ENCODE measurements at places on chromosomes 1 and 21.

GRCh38 chr1:21725748-21726392 lies 56.7 kb upstream of the RAP1GAP start:
- no peak for DNase-seq

DNA sequence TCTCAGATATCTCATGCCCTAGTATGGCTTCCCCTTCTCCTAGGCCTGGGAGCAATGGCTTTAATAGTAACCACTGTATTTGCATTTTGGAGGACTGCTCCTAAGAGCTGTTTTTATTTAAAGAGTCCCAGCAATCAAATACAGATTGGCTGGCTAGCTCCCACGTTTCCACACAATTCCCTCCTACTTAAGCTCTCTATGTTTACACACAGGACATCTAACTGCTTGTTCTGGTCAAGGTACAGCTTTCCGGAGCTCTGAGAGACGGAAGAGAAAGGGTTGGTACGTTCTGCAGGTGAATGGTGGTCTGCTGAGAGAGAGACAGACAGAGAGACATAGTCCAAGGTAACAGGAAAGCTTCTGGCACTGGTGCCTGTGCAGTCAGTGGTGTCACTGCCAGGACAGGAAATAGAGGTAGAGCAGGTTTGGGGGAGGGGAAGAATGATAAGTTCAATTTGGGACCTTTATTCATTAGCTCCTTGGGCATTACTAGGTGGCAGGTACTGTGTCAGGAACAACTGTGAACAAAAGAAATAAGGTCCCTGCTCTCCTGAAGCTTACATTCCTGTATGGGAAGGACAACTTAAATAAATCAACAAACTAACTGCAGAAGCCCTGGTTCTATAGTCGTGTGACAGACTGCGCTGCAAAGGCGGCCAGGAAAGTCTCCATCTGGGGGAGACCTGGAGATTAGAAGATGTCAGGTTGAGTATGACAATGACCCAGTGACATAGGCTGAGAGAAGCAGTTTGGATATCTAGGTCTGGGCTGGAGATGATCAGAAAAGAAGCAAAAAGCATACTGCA lies 1.2 kb upstream of the SLC25A33 start:
- no peak for DNase-seq

DNA sequence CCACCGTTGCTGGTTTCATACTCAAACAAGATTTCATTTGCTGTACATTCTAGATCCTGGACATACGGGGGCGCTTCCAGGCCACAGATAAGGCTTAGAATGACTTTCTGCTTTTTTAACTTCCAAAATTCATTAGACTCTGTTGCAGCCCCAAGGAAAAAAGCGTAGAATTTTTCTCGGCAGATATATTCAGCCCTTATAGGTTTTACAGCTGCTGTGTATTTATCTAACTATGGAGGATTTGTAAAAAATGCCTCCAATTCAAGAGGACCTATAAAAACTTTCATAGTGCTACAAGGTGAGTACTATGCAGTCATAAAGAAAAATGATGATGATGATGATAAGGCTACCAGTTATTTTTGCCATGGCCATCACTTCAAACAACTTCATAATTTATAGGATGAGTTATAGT lies 51.6 kb downstream of the SLC30A10 start:
- DNase-seq, result no peak

DNA sequence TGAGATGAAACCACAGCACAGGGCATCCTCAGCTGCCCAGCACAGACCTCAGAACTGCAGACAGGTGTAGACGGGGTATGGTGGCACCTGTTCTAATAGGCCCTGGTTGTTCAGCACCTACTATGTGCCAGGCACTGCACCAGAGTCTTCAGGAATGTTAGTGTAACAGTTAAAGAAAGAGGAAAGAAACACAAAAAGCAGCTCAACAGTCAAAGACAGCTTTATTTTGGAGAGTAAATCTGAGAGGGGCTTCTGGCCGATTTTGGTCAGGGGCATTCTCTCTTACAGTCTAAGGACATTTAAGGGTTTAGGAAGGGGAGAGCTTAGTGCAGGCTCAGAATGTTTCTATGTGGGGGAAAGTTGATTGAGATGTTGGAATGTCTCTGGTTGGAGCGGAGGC lies 45.2 kb upstream of the ACTL8 start:
- no peak for DNase-seq

DNA sequence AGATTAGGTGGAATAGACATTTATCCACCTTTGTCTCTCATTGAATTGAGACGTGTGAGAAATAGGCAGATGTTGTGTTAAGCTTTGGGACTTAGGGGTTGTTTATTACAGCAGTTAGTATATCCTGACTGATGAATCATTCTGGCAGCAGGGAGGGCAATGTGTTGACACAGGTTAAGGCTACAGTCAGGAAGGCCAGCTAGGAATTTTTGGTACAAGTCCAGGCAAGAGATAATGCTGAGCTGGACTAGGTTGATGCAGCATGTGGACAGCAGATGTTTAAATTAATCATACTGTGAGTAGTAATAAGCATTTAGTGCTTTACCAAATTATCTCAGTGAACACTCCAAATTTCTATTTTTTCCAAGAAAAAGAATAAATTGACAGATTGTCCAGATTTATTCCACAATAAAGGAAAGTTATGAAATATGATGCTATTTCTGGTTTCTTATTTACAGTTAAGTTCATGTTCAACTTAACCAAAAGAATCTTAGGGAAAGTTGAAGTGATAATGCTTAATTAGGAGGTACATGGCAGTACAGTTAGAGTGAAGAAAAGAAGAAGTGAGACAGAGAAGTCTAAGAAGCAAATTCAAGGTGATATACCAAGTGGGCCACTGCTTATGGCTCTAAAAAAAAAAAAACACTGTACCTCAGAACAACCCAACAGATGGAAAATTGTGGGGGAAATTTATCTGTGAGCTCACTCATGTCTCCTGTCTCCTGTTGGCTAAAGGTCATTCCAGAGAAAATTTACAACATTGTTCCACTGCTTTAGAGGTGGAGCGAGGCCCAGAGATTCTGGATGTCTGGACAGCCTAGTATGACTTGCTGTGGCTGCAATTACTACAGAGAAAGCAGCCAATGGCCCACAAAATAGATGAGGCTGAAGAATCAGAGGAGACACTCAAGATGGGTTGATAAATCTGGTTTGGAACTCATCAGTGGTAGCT lies 102.7 kb upstream of the C21orf91 start:
- DNase-seq, result no peak

GRCh38 chr1:67053535-67053784 lies 488 bp downstream of the SLC35D1 start:
- no peak for DNase-seq

DNA sequence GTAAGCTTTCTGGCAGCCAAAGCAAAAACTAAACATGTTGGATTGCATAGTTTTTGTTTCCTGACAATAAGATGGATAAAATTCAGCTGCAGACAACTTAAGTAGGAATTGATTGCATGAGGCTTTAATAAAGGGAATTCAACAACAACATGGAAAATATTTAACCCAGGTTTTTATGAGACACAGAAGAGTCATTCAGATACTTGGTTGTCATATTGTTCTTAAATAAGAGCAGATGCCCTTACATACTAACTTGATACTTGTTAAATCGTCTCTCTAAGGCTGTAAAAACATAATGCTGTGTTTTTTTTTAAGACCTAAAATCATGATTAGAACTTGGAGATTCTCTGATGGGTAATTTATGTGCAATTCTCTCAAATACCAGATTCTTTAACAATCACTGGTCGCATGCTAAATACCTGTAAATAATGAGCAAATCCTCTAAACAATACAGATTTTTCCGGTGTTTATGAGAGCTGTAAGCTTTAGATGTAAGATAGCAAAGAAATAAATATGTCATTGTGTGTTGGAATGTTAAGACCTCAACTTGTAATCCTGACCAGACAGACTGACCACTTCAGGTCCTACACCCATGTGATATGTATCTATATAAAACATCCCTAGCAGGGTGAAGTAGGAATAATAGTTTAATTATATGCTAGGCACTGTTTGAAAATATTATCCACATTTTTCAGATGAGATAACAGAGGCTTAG lies 37.8 kb upstream of the CD34 start:
- DNase-seq, result no peak

- DNase-seq, result no peak
These were observed 22.0 kb downstream of the MYOM3 start for GRCh38 chr1:24089743-24090555.

DNA sequence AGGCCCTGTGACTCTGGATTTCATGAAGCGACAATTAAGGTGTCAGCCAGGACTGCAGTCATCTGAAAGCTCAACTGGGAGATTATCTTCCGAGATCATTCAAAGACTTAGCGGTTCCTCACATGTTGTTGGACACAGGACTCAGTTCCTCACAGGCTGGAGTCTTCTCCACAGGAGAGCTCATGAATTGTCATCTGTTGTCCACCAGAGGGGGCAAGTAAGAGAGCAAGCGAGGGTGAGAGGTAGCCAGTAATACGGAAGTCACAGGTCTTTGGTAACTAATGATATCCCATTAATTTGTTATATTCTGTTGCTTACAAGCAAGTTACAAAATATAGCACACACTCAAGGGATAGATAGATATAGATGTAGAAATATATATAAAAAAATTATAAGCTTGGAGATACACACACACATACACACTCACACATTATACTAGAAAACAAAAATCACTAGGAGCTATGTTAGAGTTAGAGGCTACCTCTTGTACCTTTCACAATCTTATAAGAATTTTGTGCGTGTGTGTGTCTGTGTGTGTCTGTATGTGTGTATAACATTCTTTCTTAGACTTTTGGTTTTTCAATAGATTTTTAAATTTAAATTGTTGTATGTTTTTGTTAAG lies 1695.3 kb downstream of the BRINP3 start:
- DNase-seq, result peak; percentile 47

DNA sequence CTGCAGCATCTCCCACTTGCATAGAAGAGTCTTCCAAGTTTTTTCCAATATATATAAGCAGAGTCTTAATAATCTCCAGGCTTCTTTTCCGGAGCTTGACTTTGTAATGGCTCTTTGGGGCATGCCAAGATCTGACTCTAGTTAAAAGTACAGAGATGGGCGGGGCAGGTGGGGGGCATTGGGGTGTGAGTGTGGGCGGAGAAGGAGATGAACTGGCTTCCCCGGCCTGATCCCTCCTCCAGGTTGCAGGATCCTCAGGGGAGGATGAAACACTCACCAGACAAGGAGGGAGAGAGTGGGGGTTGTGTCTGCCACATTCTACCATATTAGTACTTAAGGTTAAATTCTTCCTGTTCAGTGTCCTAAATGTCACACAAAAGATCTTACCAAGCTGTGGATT lies 23.0 kb downstream of the S100A10 start:
- no peak for DNase-seq

DNA sequence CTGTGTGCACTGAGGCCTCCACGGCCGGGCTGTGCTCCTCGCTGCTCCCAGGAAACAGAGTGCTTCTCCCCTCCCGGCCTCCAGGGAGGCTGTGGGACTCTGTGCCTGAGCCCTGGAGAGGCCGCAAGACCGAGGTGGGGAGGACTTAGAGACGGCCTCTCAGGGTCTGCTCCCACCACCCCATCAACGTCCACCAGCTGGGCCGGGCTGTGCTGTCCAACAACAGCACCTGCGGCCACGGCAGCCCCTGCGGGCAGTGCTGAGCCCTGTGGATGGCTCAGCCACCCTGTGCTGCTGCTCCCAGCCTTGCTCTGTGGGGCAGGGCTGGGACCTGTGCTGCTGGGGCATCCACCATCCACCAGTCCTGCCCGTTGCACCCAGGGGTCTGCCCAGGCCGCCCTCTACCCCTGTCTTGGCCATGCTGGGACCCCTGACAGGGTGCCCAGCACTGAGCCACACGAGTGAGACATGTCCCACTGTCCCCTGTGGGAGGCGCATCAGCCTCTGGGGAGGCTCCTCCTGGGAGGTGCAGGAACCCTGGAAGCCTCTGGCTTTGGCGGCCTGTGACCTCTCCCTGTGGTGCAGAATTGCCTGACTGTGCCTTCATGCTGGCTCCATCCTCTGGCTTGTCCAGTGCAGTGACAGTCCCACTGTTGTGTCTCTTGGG lies 31.2 kb upstream of the LRRC3 start:
- DNase-seq, result no peak

- DNase-seq, result no peak
These were observed 553.0 kb downstream of the SMYD3 start for GRCh38 chr1:245953876-245954660.

GRCh38 chr1:1272341-1273208 lies 1.1 kb downstream of the UBE2J2 start:
- DNase-seq, result no peak

DNA sequence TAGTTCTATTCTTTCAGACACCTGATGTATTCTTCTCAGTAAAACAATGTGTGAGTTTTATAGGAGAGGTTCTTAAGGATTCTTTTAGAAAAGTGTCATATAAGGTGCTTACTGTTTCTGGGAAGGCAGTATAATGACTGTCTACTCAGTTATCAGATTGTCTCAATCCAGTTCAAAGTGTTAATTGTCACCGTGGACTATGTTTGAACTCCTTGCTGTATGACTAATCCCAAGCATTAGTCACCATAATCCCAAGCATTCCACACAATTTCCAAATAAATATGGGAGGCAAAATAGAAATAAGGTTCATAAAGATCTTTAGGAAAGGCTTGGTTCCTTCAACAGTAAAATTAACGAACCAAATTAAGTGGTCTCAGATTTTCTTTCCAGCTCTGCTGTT lies 342.1 kb upstream of the NR5A2 start:
- no peak for DNase-seq

- no peak for DNase-seq
These were observed 23.8 kb downstream of the CRYAA start for GRCh38 chr21:43192501-43193081.

- DNase-seq, result no peak
These were observed 185.3 kb downstream of the CDC7 start for GRCh38 chr1:91685994-91686393.

GRCh38 chr1:165841582-165842017 lies 14.2 kb downstream of the UCK2 start:
- no peak for DNase-seq

DNA sequence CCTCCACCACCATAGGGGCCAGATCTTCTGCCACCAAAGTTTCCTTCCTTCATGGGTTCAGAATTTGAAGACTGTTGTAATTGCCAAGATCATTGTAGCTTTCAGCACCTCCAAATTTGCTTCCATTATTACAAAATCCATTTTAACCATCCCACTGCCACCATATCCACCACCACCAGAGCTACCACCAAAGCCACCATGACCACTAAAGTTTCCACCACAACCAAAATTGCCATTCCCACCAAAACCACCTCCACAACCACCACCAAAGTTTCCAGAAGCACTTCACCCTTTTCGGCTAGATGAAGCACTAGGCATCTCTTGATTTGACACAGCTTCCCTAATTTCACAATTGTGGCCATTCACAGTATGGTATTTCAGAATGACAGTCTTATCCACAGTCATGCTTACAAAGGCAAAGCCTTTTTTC lies 45.2 kb downstream of the SLC30A7 start:
- no peak for DNase-seq
